ENCODE measurements at places on chromosomes 6 and 20. TPM values are rescaled to one million over a fixed set of nuclear protein-coding genes. Genes with fewer than 3 reads are reported as not detected.

Gene HLA-DPB1
- polyA plus RNA-seq: 50.8 TPM

Gene MOCS3
- 1.1 TPM for polyA plus RNA-seq

Gene CD93
- polyA plus RNA-seq: 8.0 TPM

Gene ZSCAN23
- 1.5 TPM for polyA plus RNA-seq

Gene UST
- polyA plus RNA-seq: 5.9 TPM

Gene BPIFA1
- polyA plus RNA-seq: not detected

Gene MYT1
- polyA plus RNA-seq: 5.1 TPM

Gene THBD
- polyA plus RNA-seq: 16.3 TPM

Gene CDKAL1
- polyA plus RNA-seq: 5.5 TPM

Gene PRND
- polyA plus RNA-seq: not detected

Gene NDRG3
- 40.8 TPM for polyA plus RNA-seq

Gene ZBTB12
- 1.7 TPM for polyA plus RNA-seq

Gene RBCK1
- 253 TPM for polyA plus RNA-seq

Gene BPI
- 0.18 TPM for polyA plus RNA-seq

Gene PBOV1
- polyA plus RNA-seq: not detected

Gene GPR6
- not detected for polyA plus RNA-seq

Gene TSPO2
- polyA plus RNA-seq: not detected

Gene LPA
- 0.10 TPM for polyA plus RNA-seq

Gene PROKR2
- polyA plus RNA-seq: not detected

Gene SYCP2L
- polyA plus RNA-seq: 0.84 TPM

Gene TRIM10
- not detected for polyA plus RNA-seq

Gene HRH3
- polyA plus RNA-seq: not detected

Gene LY6G5B
- 13.4 TPM for polyA plus RNA-seq

Gene TMC2
- polyA plus RNA-seq: 1.3 TPM

Gene TFAP2A
- polyA plus RNA-seq: 0.18 TPM

Gene RBM24
- 0.80 TPM for polyA plus RNA-seq

Gene NTSR1
- polyA plus RNA-seq: 0.03 TPM

Gene NRSN1
- 1.6 TPM for polyA plus RNA-seq

Gene SYNGAP1
- polyA plus RNA-seq: 5.0 TPM
